ENCODE measurements at places on chromosomes 1 and 21.

- no peak for DNase-seq
Observed at GRCh38 chr1:92940541-92940940, 20.7 kb downstream of the DIPK1A start.

DNA sequence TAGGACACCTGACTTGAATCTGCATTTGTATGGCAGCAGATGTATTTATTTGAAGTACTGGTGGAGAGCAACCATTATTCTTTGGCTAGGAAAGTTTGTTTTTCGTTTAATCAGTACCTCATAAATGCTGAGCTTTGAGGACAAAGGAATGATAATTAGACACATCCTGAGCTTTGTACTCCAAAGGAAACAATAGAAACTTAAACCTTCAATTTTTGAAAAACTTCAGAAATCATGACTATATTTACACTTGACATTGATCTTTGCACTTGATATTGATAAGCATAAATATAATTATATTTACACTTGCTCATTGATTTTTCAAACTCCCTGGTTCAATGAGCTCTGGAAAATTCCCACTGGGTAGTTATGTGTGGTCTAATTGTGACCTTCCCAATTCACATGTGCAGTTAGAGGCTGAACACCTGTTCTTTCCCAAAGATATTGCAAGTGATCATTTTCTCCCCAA is 10.7 kb downstream of the PATJ start:
- no peak for DNase-seq

DNA sequence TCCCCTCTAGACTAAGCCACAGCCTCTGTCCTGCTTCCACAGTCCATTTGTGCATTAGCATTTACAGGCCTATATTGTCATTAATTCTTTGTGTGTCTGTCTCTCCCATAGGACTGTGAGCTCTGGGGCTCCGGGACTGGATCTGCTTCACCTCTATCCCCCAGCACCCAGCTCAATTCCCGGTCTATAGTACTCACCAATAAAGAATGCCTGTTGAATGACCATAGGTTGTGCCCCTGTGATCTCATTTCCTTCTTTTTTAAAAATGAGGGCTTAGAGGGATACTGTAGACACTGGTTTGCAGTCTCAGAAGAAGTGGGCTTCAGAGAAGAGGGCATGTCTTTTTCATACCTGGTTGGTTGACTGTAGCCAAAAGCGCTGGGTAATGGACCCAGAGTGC is 8.8 kb upstream of the POU3F1 start:
- no peak for DNase-seq

DNA sequence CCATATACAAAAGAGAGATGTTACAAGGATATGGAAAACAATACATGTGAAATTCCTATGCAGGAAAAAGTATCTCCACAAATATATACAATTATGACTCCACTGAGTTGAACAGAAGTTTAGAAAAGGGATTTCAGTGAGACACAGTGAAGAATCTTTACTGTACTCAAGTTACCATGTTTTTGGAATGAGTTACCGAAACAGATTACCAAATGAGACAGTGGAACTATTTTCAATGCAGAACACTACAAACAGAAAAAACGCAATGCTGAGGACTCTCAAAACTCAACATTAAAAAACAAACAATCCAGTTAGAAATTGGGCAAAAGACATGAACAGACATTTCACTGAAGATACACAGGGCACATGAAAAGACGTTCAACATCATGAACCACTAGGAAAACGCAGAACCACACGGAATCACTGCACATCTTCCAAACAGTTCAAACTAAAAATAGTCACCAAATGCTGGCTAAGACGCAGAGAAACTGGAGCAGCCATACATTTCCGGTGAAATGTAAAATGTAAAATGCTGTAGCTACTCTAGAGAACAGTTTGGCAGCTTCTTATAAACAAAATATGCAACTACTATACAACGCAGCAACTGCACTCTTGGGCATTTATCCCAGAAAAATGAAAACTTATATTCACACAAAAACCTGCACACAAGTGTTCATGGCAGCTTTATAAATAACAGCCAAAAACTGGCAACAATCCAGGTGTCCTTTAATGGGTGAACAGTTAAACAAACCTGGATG is 118.7 kb downstream of the UBR4 start:
- no peak for DNase-seq

DNA sequence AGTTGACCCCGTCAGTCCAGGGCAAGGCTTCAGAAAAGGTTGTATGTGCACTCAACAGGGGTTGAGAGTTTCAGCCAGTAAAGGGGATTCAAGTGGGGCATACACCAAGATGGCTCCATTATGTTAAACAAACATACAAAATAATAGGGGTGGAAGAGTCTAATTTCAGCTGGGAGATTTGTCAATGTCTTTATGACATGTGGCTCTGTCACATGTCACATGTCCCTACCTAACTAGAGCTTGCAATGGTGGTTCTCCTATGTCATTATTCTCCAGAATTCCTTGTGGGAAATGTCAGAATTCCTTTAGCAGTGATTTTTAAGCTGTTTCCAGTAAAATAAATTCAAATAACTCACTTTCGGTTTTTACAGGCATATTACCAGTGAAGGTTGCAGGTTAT is 392.0 kb upstream of the ADGRL4 start:
- no peak for DNase-seq
